ENCODE measurements at places on chromosomes 2 and 18.

- no peak for DNase-seq
These were observed 68.3 kb upstream of the MEIS1 start for GRCh38 chr2:66366619-66367018.

DNA sequence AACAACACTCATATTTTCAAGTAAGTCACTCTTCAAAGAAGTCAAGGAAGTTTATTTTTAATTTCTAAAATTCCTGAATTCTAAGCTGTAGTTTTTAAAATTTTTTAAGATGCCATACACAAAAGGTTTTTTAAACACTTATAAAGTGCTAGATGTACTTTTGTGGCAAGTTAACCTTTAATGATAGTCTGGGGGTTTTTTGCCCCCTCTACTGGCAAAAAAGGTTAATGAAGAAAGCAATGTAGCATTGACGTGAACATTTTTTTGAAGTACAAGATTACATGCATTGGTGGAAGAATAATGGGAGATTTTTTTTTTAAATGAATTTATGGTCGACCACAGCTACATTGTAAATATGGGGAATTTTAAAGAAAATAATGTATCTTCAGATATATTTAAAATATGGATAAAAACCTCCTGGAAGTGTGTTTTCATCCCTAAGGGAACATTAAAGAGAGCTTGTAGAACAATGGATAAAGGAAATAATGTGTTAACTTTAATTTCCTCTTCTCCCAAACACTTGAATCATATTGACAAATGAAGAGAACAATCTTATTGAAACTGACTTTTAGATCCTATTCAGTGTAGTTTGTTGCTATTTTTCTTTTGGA is 12.6 kb downstream of the ITPRID2 start:
- DNase-seq, result no peak

- no peak for DNase-seq
These were observed 47.6 kb upstream of the GPC1 start for GRCh38 chr2:240387669-240388358.

- DNase-seq, result no peak
These were observed 66.3 kb downstream of the NCKAP1 start for GRCh38 chr2:182971820-182972547.

Measured in SIG-M5 (cell line).